ENCODE measurements at places on chromosomes 2 and 18. TPM values are rescaled to one million over a fixed set of nuclear protein-coding genes. Genes with fewer than 3 reads are reported as not detected.

Gene GRB14
- total RNA-seq: 2.3 TPM

Gene GKN1
- total RNA-seq: not detected

Gene NXPH2
- total RNA-seq: not detected

Gene RESP18
- total RNA-seq: not detected

DNA sequence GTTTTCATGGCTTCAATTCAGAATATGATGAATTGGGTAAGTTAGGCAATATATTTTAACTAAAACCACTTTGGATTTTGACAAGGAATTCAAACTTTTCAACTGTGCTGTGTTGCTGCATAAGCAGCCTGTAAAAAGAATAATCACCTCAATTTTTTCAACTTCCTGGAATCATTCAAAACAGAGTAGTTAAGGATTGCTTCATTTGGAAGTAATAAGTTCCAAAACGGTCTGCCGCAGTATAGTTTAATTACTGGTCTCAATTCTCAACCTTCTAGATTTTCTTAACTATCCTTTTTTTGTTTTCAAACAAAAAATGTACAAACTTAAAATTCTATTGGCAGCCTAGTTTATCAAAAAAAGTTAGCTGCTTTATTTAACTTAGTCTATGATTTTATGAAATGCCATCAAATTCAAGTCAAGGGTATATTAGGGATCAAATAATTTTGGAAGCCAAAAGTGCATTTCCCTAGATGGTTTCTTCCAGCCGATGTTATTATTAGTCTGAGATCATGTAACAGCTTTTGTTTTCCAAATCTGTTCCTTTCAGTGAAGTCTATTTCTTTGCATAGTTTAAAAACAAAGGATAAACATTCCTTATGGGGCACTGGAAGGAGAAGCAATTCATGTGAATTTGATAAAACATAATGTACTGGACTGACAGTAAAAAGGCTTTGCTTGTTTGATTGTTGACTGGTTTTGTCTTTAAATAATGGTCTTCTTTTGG lies 76.1 kb upstream of the ETAA1 start:
- DNase-seq: no peak

GRCh38 chr2:199739413-199740110 lies 111.4 kb downstream of the FTCDNL1 start:
- peak; percentile 73 for DNase-seq

- no peak for DNase-seq
Observed at GRCh38 chr18:48551100-48551499, 12.3 kb downstream of the CTIF start.

- DNase-seq: no peak
Observed at GRCh38 chr2:25551316-25551715, 122.1 kb downstream of the DTNB start.
